ENCODE measurements at places on chromosomes 12 and 14. TPM values are rescaled to one million over a fixed set of nuclear protein-coding genes. Genes with fewer than 3 reads are reported as not detected.

Gene SRRM4
- polyA plus RNA-seq = 22.6 TPM

Gene SALL2
- polyA plus RNA-seq = 121 TPM

Gene NRL
- 4.8 TPM for polyA plus RNA-seq

Gene ADAMTS20
- polyA plus RNA-seq = 0.45 TPM

Gene RNU4-1
- polyA plus RNA-seq = not detected

Gene SDS
- polyA plus RNA-seq = 1.5 TPM

Gene LRIG3
- polyA plus RNA-seq = 13.3 TPM

Gene GZMH
- not detected for polyA plus RNA-seq

Gene RAD51AP1
- 12.6 TPM for polyA plus RNA-seq

Gene AQP6
- polyA plus RNA-seq = 9.2 TPM

Gene CPNE6
- 14.1 TPM for polyA plus RNA-seq

Gene VEZT
- 76.2 TPM for polyA plus RNA-seq

Measured in spinal cord (tissue), 10 donors.